ENCODE measurements at places on chromosomes 4 and X.

GRCh38 chr4:86522349-86522748 lies 71.8 kb upstream of the PTPN13 start:
- DNase-seq, result no peak

DNA sequence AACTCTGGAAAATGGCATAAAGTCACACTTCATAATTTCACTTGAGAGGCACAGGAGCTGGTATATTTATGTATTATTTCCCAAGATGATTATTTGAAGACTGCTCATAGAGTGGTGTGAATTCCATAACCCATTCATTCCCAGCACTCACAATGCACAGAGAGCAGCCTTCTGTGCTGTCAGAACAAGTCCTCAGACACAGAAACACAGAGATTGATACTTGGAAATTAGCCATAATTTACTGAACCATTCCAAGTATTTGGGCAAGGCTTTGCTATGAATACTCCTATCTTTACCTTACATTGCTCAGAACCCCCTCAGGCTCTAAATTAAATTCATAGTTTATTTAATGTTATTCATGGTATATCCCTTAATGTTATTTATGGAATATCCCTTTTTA lies 53.6 kb downstream of the PABPC4L start:
- no peak for DNase-seq

- DNase-seq, result no peak
These were observed 24.8 kb downstream of the DOK7 start for GRCh38 chr4:3487861-3488260.

DNA sequence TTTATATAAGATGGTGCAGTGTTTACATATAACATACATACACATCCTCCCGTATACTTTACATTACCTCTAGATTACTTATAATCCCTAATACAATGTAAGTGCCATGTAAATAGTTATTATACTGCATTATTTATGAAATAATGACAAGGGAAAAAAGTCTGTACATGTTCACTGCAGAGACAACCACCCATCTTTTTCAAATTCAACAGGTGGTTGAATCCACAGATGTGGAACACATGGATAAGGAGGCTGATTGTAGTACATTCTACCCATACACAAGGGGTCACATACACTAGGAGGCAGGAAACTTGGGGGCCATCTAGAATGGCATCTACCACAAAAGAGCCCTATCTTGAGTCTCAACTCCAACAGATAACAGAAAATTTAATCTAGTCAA lies 3.4 kb upstream of the IDS start:
- DNase-seq, result no peak

DNA sequence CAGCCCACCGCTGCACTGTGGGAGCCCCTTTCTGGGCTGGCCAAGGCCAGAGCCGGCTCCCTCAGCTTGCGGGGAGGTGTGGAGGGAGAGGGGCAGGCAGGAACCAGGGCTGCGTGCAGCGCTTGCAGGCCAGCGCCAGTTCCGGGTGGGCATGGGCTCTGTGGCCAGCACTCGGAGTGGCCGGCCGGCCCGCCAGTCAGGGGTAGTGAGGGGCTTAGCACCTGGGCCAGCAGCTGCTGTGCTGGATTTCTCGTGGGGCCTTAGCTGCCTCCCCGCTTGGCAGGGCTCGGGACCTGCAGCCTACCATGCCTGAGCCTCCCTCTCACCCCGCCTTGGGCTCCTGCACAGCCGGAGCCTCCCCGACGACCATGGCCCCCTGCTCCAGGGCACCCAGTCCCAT lies 45.2 kb downstream of the RXFP1 start:
- no peak for DNase-seq

DNA sequence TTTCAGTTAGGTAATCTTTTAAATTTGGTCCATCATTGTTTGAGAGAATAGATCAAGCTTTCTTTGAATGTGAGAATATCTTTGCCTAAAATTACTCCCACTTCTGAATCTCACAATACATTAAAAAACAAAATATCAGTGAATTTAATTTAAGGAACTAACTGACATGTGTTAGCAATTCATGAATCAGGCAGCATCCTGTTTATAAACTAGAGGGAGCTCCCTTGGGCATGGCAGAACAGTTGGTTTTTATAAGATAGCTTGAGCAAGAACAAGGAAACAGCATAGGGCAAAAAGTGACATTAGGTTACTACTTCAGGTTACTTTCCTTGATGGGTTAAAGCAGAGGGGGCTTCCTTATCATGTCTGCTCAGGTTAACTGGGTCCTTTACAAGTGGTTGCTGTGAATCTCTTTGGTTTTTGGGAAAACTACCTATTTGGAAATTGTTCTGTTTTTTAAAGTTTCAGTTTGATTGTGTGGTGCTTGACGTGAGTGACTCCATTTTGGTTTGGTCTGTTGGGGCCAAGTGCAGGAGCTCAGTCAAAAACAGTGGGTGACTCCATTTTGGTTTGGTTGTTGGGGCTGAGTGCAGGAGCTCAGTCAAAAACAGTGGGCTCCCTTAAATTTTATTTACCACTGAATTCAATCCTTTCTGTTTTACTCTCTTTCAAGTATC lies 68.0 kb downstream of the PPEF2 start:
- no peak for DNase-seq

DNA sequence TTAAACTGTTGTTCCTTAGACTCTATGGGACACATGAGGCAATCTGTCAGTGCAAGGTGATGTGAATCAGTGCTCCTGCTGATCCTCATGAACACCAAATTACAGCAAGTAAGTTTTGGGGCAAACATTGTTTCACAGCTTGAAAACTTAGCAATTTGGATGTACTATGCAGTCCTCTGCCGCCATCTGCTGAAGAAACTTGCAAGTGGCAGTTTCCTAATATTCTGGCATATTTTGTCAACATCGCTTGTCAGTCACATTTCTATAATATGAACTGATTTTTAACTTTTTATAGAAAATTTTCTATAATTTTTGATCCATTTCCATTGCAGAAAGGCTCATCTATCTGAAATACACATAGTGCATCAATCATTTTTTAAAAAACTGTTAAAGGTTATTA lies 56.3 kb downstream of the ZAR1 start:
- peak; percentile 51 for DNase-seq

GRCh38 chr4:88792268-88792781 lies 94.7 kb upstream of the NAP1L5 start:
- DNase-seq, result no peak

DNA sequence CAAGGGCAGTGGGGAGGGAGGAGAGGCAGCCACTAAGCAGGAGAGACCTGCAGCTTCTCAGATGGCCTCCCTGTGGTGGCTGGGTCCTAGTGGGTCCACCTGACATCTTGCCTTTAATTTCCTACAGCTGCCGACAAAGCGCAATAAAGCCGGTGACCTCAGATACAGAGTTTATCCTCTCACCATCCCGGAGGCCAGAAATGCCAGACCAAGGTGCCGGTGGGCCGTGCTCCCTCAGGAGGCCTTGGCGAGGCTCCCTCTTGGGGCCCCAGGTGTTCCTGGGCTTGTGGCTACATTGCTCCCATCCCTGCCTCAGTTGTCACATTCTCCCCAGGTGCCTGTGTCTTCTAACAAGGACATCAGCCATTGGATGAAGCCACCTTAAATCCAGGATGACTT lies 103.0 kb downstream of the ADRA2C start:
- no peak for DNase-seq

DNA sequence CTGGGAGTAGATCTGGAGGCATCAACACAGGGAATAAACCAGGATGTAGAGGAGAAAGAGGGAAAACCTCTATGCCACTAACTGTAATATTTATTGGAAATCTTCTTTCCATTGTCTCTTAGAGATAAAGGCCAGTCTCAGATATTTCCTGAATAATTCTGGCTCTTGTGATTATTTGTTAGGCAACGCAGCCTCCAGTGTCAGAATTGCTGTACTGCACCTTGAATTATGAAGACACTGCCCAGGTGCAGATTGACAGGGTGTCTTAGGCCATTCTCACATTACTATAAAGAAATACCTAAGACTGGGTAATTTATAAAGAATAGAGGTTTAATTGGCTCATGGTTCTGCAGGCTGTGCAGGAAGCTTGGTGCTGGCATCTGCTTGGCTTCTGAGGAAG lies 100.7 kb upstream of the ZDHHC15 start:
- DNase-seq, result peak; percentile 16

DNA sequence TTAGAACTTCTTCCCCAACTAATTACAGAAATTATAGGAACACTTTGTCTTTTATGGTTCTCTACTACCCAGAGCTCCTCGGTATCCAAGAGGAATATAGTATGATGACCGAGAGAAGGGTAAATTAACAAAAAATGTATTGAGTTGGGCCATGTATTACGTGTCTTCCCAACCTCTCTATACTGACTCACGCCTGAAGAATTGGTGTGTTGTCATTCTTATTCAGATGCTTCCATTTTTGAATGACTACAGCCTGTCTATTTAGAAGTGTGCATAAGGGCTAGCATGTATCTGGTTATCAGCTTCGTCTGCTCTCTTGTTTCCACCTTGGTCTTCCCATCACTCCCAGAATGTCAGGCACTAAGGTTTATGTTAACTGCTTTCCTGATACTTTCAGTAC lies 24.5 kb upstream of the SCD5 start:
- no peak for DNase-seq

DNA sequence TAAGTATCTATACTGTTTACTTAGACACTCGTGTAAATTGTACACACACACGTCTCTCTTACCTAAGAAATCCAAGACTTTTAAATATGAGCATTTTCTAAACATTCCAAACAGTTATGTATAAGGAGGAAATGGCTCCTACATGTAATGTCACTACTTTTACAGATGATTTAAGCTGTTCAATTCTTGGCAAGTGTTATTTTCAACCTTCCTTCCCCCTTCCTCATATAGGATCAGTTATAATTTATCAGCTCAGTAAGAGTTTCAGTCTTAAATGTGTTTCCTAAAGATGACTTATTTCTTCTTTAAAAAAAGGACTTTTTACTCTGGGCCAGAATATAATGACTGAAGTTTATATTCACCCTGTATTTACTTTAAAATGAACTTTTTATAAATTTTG lies 601.1 kb downstream of the ANKRD50 start:
- DNase-seq, result no peak

DNA sequence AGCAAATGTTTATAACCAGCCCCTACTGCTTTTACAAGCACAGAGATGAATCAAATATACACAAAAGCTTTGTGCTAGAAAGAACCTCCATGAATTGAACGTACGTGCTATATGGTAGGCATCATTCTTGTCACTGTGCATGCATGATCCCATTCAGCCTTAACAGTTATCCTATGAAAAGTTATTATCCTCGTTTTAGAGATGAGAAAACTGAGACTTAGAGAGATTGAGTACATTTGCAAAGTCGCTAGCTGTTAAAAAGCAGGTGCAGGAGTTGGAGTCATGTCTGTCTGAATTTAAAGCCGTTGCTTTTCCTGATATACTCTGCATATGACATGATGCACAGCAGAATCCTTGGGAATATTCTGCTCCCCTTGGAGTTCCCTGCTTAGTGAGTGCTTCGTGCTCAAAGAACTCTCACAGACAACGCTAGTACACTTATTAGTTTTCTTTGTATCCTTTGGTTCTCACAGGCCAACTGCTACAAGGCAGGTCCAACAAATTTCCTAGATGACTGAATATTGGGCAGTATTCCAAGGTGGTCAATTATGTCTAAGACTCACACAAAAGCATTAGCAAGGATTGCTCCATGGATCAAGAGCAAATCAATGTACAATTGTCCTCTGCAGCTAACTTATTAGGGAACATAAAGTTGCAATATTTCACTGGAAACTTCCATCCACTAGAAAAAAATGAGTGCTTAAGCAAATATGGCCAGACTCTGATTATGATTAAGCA lies 42.8 kb upstream of the TRIM2 start:
- DNase-seq, result no peak

- no peak for DNase-seq
These were observed 1.3 kb upstream of the PLXNB3 start for GRCh38 chrX:153762626-153763173.

DNA sequence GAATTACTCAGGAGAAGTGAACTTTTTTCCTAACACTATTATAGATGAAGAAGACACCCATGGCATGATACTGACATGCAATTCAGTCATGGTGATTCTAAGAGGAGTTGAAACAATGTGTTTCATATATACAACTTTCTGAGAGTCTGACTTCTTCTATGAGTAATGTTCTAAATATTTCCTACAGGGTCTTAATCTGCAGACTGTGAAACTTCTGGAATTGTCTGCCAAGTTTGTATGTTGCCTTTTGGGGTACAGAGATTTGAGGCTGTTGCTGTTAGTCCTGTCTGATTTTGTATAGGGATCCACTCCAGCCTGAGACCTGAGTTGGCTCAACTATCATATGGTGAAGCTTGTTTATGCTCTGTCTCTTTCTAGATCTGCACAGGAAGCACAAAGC lies 160.6 kb upstream of the GATB start:
- no peak for DNase-seq

DNA sequence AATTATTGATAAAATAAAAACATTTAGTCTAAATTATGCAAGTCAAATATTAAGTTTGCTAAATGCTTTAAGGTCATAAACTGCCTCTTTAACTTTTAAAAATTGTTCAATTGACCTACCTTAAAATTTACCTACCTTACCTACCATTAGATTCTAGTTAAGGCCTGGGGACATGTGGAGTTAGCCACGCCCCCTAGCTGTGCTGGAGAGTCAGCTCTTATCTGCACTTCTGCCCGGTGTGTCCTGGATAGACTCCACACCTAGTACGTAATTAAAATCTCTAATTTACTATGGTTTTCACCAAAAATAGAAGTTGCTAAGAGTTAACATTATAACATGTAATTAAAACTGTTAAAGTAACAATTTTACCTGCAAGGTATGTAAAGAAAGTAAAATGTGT lies 22.7 kb downstream of the TENM3 start:
- no peak for DNase-seq

DNA sequence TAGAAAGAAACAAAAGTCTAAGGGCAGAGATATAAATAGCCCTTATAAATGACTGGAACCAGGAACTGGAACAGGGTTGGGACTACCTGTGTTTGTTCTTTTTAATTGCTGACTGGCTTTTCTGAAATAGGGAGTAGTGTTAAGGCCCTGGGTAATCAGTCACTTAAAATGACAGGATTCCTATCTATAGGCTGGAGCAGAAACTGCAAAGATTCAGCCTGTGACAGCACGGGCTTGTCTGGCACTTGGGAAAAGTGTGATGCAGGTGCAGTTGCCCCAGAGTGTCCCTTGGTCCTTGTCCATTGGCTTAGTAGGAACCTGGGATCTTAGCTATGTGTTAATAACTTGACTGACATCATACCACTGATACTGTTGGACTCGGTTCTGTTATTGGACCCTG lies 14.7 kb upstream of the PLAC8 start:
- DNase-seq, result no peak

DNA sequence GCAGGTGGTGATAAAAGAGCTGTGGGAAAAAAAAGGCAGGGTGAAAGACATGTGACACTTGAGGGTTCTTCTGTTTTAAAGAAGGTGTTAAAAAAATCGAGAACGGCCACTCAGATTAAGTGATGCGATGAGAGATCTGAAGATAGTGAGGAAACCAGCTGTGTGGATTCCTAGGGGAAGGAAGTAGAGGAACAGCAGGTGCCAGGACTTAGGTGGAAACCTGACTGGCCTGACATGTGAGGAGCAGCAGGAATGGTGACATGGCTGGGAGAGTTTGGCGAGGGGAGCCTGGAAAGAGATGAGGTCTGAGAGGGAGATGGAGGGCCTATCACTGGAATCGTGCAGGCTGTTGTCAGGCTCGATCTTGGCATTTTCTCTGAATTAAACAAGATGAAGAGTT lies 55.5 kb downstream of the BMPR1B start:
- no peak for DNase-seq

GRCh38 chr4:113502476-113502875 lies 259.1 kb downstream of the CAMK2D start:
- no peak for DNase-seq

Data from neural progenitor cell (in vitro differentiated cells).